ENCODE measurements at places on chromosomes 4 and X.

DNA sequence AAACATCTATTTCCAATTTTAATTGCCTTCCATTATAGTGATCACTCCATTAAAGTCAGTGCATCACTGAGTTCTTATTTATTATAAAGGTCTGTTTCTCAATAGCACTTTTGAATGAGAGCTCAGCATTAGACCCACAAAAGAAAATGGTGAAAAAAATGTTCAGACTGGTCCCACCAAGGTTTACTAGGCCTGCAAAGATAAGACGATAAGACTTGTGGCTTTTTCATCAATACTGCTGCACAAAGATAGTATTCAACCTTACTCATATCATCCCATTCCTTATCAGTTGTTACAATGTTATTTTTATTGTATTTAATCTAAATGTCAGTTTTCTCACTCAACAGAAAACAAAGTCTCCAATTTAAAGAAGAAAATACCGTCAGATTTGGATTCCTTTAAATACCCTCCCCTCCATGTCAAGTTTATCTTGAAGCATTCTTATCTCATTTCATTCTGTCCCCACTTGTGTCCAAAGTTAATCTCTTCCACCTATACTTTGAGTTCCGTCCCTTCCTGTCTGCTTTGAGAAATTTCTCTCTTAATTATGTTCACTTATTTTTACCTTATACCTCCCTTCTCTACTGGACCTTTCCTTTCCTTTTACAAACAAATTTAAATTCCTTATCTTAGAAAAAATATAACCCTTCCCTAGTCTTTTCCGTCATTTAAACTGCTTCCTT lies 140.0 kb downstream of the GASK1B start:
- no peak for DNase-seq

DNA sequence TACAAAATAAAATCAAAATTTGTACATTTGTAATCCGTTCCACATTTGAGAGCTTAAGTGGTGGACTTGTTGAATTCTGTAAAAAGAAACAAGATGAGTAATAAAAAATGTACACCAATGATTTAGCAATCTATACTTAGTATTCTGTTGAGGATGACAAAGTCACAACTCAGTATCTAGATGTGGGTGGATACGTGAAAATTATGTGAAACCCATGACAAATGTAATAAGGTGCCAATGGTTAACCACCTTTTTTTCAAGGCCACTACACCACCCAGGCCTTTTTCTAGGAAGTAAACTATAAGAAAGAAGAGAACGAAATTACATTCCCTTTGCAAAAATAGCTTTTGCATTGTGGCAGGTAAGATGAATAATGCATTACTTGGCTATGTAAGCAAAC lies 77.0 kb downstream of the ATP8A1 start:
- DNase-seq: no peak

DNA sequence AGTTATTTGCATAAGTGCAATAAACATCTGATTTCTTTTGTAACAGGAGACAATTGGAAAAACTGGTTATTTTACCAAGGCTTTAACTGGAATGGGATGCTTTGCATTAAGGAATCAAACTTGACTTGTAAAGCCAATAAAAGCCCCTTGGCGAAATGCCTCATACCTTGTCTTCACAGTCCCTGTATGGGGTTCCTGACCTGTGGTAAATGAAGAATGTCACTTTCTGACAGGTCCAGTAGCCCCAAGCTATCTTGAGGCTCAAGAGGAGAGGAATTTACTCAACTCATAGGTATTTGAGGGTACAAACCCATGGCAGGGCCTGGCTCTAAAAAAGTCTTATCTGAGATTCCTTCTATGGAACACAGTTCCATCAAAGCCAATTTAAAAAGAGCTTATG lies 78.0 kb downstream of the ACOX3 start:
- no peak for DNase-seq

DNA sequence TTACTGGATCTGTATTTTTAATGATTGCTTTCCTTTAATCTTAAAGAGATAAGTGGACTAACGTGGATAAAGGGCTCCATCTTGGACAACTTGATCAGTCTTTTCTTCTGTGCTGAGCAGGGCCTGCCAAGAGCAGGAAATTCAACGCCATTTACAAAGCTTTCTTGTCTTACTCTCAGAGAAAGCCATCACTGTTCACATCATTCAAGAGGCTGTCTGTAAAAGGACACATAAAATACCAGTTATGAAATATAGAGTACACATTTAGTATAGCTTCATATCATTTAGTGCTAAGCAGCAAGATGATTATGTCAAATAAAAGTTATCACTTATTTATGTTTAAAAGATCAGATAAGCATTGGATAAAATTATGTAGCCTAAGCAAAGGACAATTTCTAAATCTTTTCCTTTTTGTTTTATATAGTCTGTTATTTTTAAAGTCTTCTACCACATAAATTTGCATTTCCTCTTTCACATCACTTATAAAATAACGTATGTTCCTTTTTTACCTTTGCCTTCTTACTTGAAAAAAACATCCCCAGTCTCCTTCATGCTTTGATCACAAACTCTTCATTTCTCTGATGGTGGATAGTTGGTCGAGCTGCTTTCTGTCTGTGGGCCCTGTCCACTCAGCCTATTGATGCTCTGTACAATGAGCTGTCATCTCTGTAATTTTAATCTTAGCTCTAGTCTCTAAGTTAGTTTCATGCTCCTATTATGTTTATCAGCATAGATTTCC lies 2.1 kb upstream of the CCNG2 start:
- DNase-seq: no peak

DNA sequence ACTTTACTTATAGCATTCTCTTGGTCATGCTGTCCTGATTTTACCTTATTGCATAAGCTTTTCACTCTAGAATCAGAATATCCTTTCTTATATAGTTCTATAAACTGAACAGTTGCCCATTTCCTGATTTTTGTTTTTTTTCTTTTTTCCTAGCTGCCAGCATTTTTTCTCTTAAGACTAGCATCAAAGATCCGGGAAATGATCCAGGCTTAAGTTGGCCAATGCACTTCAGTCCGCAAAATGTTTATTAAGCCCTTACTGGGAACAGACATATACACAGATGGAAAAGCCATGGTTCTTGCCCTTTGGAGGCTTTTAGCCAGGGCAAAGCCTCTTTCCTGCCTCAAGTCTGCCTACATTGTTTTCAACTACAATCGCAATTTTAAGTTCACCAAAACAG lies 10.1 kb upstream of the BMP2K start:
- DNase-seq: no peak

DNA sequence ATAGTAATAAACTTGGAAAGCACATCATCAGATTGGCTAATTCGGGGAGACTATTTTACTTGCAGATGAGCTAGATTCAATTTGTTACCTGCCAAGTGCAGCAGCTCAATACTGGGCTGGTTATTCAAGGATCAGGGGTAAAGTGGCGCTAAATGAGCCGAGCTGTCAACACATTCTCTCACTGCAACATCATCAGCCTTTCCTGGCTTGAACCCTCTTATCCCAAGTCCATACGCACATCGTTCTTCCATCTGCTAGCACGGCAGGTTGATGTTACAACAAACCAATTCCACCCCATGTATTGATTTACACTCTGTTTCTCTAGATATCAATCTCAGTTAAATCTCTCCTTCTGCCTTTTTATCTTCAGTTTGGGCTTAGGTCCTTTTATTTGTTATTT lies 2101.5 kb upstream of the AGA start:
- DNase-seq: no peak

Measured in activated CD4-positive, alpha-beta T cell treated with anti-CD3 and anti-CD28 coated beads, Interleukin-2, amount 50 U/mL, for 4 hours (primary cell).